ENCODE measurements at places on chromosomes 5 and 9. TPM values are rescaled to one million over a fixed set of nuclear protein-coding genes. Genes with fewer than 3 reads are reported as not detected.

DNA sequence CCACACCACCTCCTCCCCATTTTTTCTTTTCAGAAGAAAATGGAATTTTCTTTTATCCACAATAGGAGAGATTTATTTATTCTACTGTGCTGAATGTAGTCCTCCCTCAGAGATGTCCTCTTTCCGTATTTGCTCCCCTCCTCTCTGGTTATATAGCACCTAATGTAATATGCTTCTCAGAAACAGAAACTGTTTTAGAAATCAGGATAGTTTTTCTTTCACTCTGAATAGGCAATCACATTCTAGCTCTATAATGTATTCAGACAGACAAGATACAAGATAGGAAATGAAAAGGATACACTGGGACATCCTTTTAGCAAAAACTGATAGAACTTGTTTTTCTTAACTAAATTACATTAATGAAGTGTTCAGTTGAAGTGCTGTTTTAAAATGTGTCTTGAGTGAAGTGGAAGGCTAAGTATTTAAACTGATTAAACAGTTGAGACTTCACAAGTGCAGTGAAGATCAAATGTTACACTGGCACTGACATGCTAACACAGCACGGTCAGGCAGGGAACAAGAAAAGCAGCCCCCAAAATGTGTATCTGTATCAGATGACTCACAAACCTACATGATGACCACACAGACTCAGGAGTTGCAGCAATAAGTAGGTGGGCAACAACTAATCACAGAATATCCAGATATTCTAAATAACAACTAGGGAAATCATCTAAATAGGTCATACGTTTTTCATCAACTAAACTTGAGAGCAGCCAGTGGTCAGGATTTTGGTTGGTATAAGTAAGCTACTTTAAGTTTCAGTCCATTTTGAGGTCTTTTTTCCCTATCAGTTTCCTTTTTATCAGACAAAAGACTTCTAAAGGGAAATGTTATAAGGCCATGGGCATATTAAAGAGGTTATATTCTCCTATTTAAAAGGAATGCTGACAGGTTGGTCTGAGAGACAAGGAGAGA lies 260.4 kb downstream of the MLLT3 start:
- DNase-seq, result no peak

- no peak for DNase-seq
These were observed 87.6 kb downstream of the VAV2 start for GRCh38 chr9:133904346-133905090.

GRCh38 chr9:131752231-131752884 lies 12.5 kb upstream of the RAPGEF1 start:
- no peak for DNase-seq

GRCh38 chr5:143920772-143921171 lies 108.8 kb downstream of the HMHB1 start:
- no peak for DNase-seq

- no peak for DNase-seq
These were observed 39.2 kb upstream of the MAN2A1 start for GRCh38 chr5:109650493-109650892.

DNA sequence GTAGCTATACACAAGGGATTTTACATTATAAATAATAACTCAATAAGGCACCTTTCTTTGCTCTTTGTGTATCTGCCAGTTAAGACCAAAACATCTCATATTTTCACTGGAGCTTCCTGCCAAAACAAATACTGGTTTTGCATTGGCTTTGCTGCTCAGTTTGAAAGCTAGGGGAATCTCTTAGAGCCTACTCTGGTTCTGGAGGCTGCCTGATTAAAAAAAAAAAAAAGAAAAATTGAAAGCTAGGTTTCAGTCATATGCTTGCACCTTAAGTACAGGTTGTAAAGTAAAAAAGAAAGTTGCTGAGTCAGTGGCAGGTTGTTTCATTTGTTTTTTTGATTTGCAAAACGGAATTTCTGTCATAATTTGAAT lies 2.3 kb downstream of the DENND4C start:
- no peak for DNase-seq

DNA sequence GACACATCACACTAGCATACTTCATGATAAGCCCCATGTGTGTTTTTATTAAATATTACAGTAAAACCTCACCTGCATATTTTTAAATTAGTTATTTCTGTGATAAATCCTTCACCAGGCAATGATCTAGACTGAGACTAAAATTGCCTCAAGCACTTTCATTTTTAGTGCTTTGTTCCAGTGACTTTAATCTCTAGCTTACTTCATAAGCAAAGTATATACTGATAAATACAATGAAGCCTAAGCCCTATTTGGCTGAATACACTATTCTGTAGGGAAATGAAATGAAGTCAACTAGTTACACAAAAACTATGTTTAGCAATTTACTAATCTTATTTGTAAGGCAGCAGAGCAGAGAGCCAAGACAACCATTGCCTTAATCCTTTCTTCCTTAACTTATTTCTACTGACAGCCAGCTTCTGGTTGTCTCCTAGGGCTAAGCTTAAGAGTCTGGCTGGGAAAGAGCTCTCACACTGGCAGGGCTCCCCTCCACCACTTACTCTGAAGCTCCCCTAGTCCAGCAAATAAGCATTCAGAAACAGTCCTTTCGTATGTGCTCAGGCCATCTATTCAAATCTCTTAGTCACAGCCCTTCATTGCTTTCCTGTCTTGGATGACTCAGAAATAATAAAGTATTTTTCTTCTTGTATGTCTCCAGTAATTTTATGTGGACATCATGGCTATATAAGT lies 31.4 kb upstream of the MTAP start:
- no peak for DNase-seq

- peak; percentile 67 for DNase-seq
These were observed at the start of gene ADAMTSL2 for GRCh38 chr9:133534346-133535291. Gene ADAMTSL2, plus strand, starts transcription at chr9:133534704. Its CDS starts 2,009 bp downstream, at chr9:133536713.

DNA sequence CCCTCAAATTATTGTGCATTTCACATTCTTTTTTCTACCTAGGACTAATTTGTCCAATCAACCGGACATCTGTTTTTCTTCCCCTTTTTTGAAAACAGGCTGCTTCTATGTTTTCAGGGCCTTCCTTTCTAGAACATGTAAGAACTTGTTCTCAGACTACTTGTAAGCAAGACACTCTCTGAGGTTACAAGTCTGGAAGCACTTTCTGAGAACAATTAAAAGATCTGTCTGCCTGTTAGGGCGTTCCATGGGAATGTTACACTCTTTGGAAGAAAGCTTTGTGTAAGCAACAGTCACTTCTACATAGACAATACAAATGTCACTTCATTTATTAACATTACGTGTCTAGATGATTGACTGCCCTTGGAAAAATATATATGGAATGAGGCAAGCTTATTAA lies 50.9 kb upstream of the HSPB3 start:
- DNase-seq, result no peak

DNA sequence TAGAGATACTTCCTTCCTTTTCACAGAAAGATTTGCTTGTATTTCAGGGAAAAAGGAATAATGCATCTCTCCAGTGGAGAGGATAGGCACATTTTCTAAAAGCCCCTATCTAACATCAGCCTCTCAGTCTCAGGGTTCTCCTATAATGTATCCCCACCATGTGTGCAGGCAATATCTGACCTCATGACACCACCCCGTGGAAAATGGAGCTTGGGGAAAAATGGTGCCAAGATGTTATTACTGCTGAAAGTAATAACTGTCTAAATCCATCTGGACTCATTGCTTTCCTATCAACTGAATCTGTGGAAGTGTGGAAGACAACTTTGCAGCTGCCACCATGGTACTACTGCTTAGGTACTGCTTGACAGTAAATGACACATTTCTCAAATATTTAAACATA lies 574.3 kb downstream of the LRRC70 start:
- no peak for DNase-seq

GRCh38 chr5:127206320-127207113 lies 84.1 kb upstream of the MEGF10 start:
- no peak for DNase-seq

GRCh38 chr5:177487975-177488374 lies 9.4 kb downstream of the PDLIM7 start:
- DNase-seq, result no peak

- no peak for DNase-seq
These were observed 216.2 kb downstream of the ENC1 start for GRCh38 chr5:74424162-74424868.

DNA sequence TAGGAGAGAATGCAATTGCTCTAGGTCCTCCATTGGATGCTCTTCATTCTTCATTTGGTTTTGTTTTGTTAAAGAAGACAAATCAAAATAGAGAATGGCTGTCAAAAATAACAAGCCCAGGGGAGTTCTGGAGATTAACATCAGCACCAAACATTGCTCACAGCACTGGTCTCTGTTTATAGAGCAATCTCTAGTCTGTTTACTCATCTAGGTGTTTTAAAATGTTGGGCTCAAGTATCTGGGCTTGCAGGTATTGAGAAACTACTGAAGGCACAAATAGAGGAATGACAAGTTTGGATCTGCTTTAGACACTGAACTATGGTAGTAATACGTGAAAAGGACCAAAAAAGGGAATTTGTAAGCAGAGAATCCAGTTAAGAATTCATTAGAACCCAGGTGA lies 77.0 kb upstream of the TMC1 start:
- no peak for DNase-seq

Gene HAND1
- total RNA-seq, result not detected

Gene SLC25A2
- not detected for total RNA-seq

Gene MARCHF3
- total RNA-seq, result 4.2 TPM

Gene BASP1
- 12.3 TPM for total RNA-seq

Gene PRDM12
- 0.14 TPM for total RNA-seq

Gene FAM153A
- 2.9 TPM for total RNA-seq
